ENCODE measurements at places on chromosomes 2 and 18. TPM values are rescaled to one million over a fixed set of nuclear protein-coding genes. Genes with fewer than 3 reads are reported as not detected.
A peak's percentile ranks its signal among the peaks of the same experiment; 100 is the strongest.

GRCh38 chr2:180524499-180524898, 455.9 kb upstream of the UBE2E3 start:
- DNase-seq = no peak

- DNase-seq = no peak
Measured at GRCh38 chr2:228548230-228548629, 366.7 kb upstream of the SPHKAP start.

- DNase-seq = peak; percentile 87
Measured at GRCh38 chr2:101150306-101151145, 656 bp downstream of the TBC1D8 start.

MLPH gene
- 37.9 TPM for total RNA-seq

DNA sequence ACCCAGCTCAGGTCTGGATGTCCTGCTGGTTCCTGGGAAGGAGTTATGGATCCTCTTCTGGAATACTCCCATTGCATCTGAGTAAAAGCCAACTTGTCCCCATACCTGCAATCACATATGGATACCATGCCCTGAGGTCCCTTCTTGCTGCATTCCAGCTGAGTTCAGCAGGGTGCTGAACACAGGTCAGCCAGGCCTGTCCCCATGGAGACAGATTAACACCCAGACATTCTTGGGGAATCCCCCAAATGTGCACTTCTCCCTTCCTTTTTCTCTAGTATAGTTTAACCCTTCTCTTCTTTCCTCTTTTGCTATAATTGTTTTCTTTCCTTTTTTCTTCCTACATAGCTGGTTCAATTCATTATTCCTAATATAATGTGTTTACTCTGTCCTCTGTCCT, 799.6 kb upstream of the HS6ST1 start:
- no peak for DNase-seq

- no peak for DNase-seq
Measured at GRCh38 chr2:33784488-33784887, 185.4 kb upstream of the FAM98A start.

DNA sequence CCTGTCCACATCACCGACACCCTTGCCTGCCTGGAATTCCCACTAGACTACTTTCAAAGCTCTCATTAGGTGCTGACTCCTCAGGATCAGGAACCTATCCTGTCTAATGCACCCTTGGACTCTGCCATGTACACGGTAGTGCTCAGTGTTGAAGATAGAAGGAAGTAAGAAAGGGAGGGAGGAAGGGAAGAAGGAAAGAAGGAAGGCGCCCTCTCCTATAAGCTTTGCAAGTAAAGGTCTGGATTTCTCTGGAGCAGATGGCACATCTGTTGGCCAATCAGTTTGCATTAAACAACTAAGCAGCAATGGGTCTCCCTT, 45.3 kb downstream of the SCTR start:
- no peak for DNase-seq

BOD1L2 gene
- not detected for total RNA-seq

GRCh38 chr2:64655018-64655664, 1.4 kb upstream of the SERTAD2 start:
- no peak for DNase-seq

DNA sequence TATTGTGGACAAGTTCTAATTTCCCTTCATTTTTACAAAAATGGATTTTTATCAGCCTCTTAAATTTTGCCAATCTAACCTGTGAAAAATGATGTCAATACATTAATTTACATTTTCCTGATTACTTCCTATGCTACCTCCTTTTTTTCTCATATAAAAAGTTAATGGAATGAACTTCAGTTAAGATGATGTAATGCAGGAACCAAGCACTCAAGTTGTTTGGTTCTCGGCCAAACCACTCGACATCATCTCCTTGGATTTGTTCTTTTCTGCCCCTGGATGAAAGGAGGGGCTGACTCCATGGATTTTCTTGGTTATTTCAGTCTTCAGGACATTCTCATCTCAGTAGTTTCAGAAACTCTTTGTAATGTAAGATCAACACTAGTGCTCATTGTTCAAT, 253.1 kb upstream of the NXPH2 start:
- DNase-seq = no peak

- DNase-seq = no peak
Measured at GRCh38 chr2:115739574-115739973, 1297.1 kb downstream of the DPP10 start.

Measured in lower leg skin (tissue), 4 donors.